ENCODE measurements at places on chromosomes 7 and 10.

DNA sequence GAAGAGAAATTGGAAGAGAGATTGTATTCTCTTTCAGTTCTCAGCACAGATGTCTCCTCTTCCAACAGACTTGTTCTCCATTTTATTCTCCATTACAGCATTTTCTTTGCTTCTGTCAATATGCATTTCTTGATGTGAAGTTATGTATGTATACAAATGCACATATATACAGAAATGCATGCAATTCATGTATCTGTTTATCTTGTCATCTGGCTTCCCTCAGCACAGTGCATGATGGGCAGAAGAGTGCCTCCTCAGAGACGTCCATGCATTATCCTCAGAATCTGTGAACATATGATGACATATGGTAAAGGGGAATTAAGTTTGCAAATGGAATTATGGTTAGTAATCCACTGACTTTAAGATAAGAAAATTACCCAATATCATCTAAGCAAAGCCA is 106.7 kb upstream of the VWC2 start:
- no peak for DNase-seq

- DNase-seq, result no peak
Measured at GRCh38 chr7:27520815-27521790, 141.6 kb downstream of the HIBADH start.

DNA sequence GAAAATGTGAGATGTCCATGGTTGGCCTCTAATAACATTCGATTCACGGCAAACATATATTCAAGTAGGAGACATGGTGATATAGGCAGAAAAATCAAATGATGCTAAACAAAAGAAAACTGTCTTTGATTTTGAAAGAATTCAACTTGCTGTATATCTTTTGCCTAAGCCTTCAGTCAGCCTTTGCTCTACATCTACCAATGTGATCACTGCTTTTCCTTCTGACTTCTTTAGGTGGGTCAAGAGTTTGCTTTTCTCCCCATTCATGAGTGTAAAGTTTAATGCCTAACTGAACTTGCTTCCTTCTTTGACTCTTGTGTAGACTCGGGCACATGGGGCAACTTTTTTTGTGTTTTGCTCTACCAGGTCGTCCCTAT is 417 bp upstream of the HIF1AN start:
- no peak for DNase-seq

GRCh38 chr10:77680811-77681210 is 43.2 kb upstream of the KCNMA1 start:
- DNase-seq, result no peak

- no peak for DNase-seq
Measured at GRCh38 chr7:36171503-36171902, 18.4 kb downstream of the EEPD1 start.

DNA sequence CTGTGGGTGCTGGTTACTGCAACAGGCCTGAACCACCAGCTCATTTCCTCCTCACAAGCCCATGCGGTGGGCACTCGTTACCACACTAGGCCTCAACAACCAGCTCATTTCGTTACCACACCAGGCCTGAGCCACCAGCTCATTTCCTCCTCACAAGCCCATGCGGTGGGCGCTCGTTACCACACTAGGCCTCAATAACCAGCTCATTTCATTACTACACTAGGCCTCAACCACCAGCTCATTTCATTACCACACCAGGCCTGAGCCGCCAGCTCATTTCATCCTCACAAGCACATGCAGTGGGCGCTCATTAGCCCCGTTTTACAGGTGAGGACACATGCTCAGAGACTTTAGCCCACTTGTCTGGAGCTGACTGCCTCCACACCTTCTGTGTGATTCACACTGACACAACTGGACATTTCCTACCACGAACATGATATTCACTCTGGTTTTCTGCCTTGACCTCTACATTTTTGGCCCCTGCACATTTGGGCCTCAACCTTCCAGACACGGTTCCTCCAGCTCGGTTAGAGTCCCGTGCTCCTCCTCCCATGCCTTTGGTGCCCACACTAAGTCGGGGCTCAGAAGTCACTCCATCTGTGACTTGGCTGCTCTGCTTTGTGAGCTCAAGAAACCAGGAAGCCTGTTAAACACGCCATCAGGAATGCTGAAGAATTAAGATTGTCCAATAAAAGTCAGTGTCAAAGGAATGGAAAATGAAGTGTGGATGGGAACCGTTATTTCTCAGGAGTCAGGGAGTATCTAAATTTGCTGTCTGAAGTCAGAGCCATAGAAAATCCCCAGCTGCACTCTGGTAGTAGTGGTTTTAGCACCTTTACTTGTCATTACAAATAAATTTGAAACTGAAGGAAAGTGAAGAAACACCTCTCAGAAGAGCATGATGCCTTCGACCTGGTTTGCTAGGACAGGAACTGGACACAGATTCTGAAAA is 55.8 kb upstream of the LANCL2 start:
- DNase-seq, result no peak

GRCh38 chr7:151696721-151697514 is 177.2 kb upstream of the RHEB start:
- DNase-seq, result no peak

GRCh38 chr10:61189912-61190311 is 245.9 kb upstream of the RHOBTB1 start:
- no peak for DNase-seq

DNA sequence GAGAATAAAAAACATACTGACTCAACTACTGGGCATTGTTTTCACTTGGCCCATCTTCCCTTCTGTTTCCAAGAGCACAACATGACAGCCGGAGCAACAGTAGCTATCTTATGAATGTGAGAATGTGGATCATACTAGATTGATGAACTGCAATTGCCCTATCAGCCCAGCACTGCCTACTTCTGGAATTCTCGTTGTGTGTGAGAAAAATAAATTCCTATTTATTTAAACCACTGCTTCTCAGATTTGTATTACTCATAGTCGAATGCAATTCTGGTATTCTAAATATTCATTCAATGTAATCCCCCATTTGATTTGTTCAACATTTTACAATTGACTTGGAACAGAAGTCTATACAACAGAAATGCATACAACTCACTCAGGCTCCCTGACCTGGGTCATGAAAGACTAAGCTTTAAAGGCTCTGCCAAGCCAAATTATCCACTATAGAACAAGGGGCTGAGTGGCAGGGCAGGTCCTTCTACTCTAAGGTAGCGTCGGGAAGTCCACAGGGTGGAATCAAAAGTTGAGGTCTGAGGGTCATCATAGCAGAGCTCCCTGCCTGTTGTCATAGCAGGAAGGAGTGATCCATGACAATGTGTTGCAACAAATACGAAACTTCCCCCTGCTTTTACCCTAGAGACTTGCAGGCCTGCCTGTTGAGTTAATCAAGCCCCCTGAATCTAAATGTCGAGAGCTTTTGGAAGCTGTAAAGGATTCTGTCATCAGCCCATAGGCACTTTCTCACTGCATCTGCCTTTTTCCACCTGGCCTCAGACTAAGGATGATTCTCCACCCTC is 12.4 kb upstream of the JAZF1 start:
- DNase-seq, result no peak

DNA sequence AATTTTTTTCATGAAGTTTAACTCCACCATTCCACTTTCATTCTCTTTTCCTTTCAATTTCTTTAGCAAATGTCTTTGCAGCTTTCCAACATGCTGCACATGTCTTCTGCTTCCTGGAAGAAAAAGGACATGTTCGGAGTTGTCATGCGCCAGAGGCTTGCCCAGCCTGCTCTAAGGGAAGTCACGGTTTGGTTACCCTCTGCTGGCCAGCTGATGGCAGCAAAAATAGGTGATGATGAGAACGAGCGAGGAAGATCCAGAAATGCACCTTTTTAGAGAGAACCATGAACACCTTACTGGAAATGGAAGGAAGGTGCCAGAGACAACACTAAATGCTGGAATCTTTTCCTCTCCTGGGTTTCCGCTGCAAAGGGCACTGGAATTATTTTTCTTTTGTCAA is 4.9 kb upstream of the ZSCAN21 start:
- no peak for DNase-seq

- DNase-seq, result no peak
Measured at GRCh38 chr10:131961777-131962662, 19.7 kb downstream of the BNIP3 start.

DNA sequence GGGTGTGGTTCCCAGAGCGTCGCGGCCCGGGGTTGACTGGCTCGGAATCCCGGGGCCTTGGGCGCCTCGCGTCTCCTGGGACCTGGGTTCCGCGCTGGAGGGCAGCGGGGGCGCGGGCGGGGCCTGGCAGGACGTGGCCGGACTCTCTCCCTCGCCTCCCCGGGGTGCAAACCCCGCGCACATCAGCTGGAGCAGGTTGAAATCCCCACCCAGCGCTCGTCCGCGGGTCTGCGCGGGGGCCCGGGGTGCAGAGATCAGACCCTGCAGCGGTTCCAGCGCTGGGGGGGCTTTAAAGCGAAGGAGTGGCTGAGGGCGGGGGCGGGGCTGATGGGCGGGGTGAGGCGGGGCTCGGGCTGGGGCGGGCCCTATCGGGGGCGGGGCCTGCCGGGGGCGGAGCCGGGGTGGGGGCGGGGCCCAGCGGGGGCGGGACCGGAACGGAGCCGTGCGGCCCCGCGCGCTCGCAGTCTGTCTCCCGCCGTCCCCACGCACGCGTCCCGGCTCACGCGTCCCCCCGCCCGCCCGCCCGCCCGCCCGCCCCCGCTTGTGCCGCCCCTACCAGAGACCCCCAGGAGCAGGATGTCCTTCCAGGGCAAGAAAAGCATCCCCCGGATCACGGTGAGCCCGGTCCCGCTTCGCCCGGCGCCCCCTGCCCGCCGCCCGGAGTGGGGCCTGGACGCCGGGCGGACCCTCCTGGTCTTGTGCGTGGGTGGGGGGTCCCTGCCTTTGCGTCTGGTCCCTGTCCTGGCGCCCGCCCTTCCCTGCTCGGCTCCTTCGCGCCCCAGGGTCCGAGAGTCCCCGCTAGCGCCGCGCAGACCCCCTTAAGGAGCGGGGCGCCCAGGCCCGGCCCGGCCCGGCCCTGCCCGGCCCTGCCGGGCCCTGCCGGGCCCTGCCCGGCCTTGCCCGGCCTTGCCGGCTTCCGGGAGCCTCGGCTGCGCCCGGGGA is at the start of gene DPYSL4:
Gene DPYSL4 (plus strand): TSS at position 461 of the 942 bp plus-strand sequence. CDS start 116 bp downstream, at position 577.
- DNase-seq, result no peak

DNA sequence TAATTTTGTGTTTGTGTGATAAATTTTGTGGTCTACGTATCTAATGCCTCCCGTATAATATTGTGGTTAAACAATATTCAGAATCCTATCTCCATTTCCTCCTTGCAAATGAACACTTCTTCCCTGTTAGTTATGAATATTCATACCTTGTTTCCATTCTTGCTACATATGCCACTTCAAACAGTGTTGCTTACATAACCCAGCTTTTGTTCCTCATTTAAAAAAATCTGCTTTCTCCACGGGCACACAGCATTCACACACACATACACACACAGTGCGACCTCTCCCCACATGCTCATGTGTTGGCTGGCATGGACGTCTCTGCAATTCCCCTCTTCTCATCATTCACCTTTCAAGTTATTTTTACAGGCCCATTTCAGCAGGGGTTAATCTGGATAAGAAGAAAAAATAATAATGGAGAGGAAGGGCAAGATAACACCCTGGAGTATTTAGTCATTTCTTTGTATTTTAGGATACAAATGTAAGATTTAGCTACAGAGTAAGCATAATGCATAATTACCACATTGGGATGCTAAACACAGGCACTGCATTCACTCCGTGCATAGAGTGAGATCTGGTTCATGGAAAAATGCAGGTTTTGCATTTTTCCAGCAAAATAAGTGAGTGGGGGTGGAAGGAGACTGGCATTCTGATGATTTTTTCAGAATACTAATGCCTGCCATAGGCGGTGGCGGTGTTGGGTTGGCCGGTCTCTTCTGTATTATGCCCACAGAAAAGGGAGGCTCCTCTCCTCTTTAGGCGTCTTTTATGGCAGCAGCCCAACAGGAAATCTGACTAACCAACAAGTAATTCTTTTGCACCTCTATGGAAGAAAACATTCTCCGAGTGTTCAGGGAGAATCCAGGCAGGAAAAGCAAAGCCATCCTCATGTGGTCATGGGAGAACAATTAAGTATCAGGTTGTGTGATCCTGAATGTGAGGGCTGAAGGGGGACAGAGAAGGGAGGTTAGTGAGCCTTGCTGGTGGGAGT is 31.7 kb upstream of the ELMO1 start:
- DNase-seq, result no peak

GRCh38 chr10:112613620-112614019 is 166.6 kb downstream of the VTI1A start:
- DNase-seq, result no peak

DNA sequence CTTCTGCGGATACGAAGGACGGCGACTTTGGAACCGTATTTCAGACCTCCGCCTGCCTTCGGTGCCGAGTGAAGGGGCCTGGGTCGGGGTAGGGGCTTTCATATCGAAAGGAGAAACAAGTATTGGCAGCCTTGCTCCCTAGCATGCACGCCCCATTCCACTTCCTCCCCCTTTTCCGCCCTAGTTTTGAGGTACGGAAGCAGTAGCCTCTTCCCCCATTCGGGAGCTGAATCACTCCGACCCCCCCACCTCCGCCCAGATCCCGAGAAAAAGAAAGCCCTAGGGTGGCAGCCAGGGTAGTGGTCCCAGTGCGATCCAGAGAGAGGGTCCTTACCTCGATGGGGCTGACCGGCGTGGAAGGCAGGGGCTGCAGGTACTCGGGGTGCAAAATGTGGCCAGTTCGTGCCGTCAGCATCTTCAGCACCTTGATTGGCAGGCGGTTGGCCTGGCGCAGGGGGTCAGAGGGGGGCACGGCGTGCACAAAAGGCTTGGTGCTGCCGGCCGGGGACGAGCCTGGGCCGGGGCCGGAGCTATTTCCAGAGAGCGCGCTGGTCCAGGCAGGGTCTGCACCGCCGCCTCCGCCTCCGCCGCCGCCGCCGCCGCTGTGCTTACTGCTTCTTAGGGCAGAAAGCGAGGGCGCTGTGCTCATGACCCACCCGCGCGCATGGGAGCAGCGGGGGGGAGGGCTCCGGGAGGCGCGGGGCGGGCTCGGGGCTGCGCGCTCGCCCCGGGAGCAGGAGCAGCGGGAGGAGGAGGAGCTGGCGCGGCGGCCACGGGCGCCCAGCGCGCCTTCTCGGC is 594 bp downstream of the ZNF503 start:
- no peak for DNase-seq

DNA sequence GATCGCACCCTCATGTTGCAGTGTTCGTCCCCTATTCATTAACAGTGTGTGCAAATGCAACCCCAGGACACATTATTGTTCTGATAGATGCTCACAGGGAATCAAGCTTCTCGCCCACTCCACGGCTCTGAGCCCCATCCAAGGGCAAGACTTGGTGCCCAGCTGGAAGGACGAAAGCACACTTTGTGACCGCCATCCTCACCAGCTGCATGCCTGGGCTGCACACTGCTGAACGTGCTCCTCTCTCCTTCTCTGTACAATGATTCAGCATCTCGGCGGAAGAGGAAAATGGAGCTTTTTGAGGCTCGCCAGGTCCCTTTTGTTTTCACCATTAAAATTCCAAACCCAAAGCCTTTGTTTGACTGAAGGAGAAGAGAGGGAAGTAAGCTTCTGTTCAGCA is 41.9 kb downstream of the MKI67 start:
- DNase-seq, result no peak

- DNase-seq, result no peak
Measured at GRCh38 chr10:16894821-16895220, 77.6 kb upstream of the RSU1 start.

DNA sequence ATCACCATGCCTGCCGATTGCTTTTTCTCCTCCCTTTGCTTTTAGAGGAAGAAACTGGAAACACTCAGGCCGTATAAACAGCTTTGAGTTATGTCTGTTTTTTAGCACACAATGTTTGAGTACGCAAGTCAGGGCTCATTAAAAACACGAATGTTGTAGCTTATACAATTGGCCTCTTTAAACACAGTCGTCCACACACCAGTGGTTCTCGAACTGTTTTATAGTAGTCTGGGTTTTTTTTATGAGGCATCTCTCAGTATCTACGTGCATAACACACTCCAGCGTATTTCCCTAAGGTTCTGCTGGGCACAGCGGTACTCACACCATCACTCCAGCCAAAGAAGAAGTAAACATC is 13.4 kb upstream of the CARD11 start:
- DNase-seq, result no peak

All from esophagus squamous epithelium (tissue), 5 donors.